Right atrium auricular region (tissue), 2 donors: ENCODE measurements at places on chromosomes 6 and 20.

DNA sequence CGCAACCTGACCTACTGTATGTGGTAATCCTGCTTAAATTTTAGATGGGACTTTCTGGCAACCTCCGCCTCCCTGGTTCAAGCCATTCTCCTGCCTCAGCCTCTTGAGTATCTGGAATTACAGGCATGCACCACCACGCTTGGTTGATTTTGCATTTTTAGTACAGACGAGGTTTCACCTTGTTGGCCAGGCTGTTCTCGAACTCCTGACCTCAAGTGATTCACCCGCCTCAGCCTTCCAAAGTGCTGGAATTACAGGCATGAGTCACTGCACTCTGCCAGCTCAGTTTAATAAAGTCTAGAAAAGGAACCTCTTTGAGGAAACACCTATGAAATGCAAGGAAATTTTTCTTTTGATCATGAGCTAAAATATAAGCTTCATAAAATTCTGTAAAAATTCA, 9.0 kb upstream of the PLCB4 start:
- H3K36me3 ChIP-seq: no peaks in the 10 kb centered on the region
- no peak for DNase-seq
- no peaks in the 10 kb centered on the region for H3K4me1 ChIP-seq
- no peak overlapping the region for H3K27ac ChIP-seq
- H3K27me3 ChIP-seq: no peaks in the 10 kb centered on the region

DNA sequence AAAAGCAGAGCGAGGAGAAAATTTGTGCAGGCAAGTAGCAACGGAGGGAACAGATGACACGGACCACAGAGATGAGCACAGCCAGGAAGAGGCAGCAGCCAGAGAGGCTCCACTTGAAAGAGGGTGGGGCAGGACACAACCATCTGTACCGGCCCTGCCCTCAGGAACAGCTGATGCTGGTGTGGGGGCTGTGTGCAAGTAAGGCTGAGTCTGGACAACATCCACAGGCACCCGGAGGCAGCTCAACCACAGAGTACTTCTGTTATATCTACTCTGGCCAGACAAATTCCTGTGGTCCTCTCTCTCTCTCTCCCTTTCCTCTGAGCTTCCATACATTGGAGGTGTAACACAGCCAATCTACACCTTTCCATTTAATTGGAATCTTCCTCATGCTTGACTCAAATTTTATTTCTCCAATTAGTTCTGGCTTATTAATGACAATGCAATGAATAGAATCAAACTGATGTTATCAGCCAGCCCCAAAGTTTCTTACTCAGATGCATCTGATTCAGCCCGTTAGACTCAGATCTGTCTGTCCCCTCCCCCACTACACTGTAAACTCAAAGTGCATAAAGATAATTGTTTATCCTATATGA, 24.9 kb downstream of the KIF13A start:
- H3K4me3 ChIP-seq: peak overlapping the region; percentile 7
- H3K27ac ChIP-seq: peak overlapping the region; percentile 73
- no peaks in the 10 kb centered on the region for H3K4me1 ChIP-seq
- H3K27me3 ChIP-seq: no peaks in the 10 kb centered on the region

- peaks cover 49% of the 10 kb centered on the region for H3K4me1 ChIP-seq
- peaks cover 18% of the 10 kb centered on the region for H3K36me3 ChIP-seq
- H3K27ac ChIP-seq: peak overlapping the region; percentile 51
- no peak for DNase-seq
These were observed 3.2 kb downstream of the SNX21 start for GRCh38 chr20:45836841-45837240.

GRCh38 chr6:156963712-156964700, 186.8 kb downstream of the ARID1B start:
- H3K27me3 ChIP-seq: no peaks in the 10 kb centered on the region
- no peak for DNase-seq
- no peak overlapping the region for H3K4me3 ChIP-seq
- H3K4me1 ChIP-seq: peaks cover 28% of the 10 kb centered on the region
- H3K27ac ChIP-seq: no peak overlapping the region

DNA sequence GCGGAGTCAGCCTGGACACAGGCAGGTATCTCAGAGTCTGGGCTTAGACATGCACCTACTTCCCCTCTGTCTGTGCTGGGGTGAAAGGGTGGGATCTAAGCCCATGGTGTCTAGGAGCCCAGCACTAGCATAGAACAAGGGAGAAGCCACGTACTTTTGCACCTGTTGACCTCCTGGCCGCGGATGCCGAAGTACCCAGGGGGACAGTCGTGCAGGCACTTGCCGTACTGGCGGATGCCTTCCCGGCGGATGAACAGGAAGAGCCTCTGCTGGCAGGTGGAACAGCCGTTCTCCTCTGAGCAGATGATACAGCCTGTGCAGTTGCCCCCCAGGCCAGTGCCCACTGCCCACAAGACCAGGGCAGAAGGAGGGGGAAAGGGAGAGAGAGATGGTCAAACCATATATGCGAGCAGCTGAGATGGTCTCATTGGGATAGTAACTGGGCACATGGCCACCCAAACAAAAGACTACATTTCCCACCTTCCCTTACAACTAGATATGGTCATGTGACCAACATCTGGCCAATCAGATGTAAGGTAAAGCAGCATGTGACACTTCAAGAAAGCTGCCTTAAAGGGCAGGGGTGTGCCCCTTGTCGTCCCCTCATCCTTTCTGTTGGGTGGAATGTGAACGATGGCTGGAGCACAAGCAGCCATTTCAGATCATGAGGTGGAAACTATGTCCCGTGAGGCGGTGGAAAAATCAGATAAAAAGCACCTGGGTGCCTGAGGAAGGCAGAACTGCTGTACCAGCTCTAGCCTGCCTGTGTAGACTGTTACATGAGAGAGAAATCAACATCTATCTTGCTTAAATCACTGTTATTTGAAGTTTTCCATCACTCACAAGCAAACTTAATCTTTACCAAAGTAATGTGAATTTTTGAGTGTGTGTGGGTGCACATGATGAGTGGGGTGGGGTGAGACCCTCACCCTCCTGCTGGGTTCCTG, 34.0 kb downstream of the RSPO4 start:
- DNase-seq: no peak
- H3K27ac ChIP-seq: no peak overlapping the region
- H3K36me3 ChIP-seq: no peaks in the 10 kb centered on the region
- H3K4me3 ChIP-seq: no peak overlapping the region
- no peaks in the 10 kb centered on the region for H3K27me3 ChIP-seq

DNA sequence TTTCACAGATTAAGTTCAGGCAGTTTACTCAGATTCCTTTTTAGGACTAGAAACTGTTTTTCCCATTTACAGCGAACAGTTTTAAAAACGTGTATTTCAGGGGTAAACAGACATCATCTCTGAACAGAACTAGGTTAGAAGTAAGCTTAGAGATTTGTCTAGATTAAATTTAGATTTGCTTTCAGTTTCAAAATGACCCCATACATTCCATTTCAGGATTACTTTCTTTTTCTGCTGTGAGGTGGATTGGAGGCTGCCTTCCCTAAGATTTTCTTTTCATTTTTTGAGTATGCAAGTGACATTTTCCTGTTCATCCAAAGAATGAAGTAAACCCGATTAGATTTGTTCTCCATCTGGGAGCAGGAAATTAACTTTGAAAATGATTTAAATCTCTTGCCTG, 747.2 kb downstream of the KHDRBS2 start:
- H3K27me3 ChIP-seq: no peaks in the 10 kb centered on the region
- no peak for DNase-seq
- no peaks in the 10 kb centered on the region for H3K36me3 ChIP-seq
- no peaks in the 10 kb centered on the region for H3K4me1 ChIP-seq
- no peak overlapping the region for H3K4me3 ChIP-seq
